H1 (cell line): ENCODE measurements at places on chromosomes 1 and 21. TPM values are rescaled to one million over a fixed set of nuclear protein-coding genes. Genes with fewer than 3 reads are reported as not detected.
A peak's percentile ranks its signal among the peaks of the same experiment; 100 is the strongest.

The KRTAP11-1 gene
- not detected in 2 replicates for total RNA-seq

GRCh38 chr1:230696722-230697437 lies 17.0 kb downstream of the AGT start:
- H3K36me3 ChIP-seq = no peaks in the 10 kb centered on the region
- H3K4me3 ChIP-seq = no peak overlapping the region
- no peak overlapping the region for H3K27ac ChIP-seq

DNA sequence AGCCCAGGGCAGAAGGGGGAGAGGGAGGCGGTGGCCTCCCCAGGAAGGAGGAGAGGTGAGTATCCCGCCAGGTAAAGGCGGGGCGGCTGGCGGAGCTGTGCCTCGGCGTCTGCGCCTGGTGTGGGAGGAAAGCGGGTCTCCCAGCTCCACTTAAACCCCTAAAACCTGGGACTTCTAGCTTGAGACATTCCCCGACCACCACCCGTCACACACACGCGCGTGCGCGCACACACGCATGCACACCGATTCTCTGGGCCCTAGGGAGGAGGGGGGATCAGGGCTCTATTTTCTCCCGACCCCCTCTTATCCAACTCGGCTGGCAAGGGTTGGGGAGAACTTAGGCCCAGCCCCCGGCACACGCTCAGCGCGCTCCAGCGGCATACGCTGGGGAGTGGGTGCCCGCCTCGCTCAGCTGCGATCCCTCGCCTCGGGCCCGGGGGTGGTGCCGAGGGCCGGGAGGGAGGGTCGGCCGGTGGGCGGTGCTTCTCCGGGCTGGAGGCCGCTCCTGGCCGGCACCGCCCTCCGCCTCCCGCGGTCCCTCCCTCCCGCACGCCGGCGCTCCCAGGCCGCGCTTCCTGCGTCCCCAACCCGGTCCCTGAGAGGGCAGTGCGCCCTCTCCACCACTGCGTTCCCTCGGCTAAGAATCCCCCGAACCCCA lies at the start of gene TMEM51:
TMEM51 (plus strand) TSS at position 564 of the 658 bp plus-strand sequence. CDS start 61,341 bp downstream, outside the sequence.
- peak; percentile 87 for DNase-seq
- H3K4me3 ChIP-seq = peak within 1 kb of the TSS; percentile 65
- H3K27ac ChIP-seq = no peak within 1 kb of the TSS
- H3K36me3 ChIP-seq = no peaks in the 10 kb centered on the region

DNA sequence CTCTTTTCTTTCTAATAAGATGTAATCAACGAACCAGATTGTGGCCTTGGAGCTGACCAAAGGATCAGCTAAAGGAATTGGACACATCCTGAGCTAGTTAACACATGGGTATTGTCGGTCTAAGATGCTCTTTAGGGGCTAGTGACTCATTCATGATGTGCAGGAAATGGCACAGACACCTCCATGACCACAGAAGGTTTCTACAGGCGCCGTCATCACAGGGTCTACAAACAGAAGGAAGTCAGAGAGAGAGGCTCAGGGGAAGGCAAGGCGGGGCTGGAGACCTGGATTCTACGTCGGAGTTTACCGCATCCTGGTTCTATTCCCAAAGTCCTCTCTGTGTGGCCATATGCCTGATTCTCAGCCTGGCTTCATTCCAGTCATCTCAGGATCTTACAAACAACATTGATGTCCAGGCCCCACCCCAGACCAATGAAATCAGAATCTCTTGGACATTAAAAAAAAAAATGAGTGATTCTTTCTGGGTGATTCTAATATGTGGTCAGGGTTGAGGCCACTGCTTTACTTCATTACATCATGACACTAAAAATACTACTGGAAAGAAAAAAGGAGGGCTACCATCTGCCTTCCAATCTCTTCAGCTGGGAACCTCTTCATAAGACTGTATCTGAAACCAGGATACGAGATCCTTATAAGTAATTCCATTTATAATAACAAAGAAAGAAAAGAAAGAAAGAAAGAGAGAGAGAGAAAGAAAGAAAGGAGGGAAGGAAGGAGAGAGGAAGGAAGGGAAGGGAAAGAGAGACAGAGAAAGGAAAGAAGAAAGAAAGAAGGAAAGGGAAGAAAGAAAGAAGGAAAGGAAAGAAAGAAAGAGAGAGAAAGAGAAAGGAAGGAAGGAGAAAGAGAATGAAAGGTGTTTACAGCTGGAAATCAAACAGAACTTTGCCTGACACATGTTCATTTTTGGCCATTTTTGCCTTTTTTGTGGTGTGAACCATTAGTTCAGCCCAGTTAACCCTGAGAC lies 11.6 kb upstream of the KCNJ15 start:
- H3K4me1 ChIP-seq = no peaks in the 10 kb centered on the region
- H3K4me3 ChIP-seq = no peak overlapping the region
- H3K36me3 ChIP-seq = no peaks in the 10 kb centered on the region
- H3K27ac ChIP-seq = no peak overlapping the region

- no peak overlapping the region for H3K27ac ChIP-seq
- H3K4me1 ChIP-seq = peaks cover 14% of the 10 kb centered on the region
- no peak overlapping the region for H3K4me3 ChIP-seq
- no peak for DNase-seq
- no peaks in the 10 kb centered on the region for H3K27me3 ChIP-seq
- H3K36me3 ChIP-seq = peaks cover 85% of the 10 kb centered on the region
Observed at GRCh38 chr1:212964102-212964501, 13.8 kb downstream of the VASH2 start.

GRCh38 chr1:41347276-41347675 lies 14.0 kb upstream of the FOXO6 start:
- H3K27ac ChIP-seq = no peak overlapping the region
- no peak overlapping the region for H3K4me3 ChIP-seq
- no peaks in the 10 kb centered on the region for H3K4me1 ChIP-seq
- DNase-seq = no peak
- no peaks in the 10 kb centered on the region for H3K27me3 ChIP-seq
- no peaks in the 10 kb centered on the region for H3K36me3 ChIP-seq

GRCh38 chr1:101431956-101432510 lies 195.2 kb downstream of the S1PR1 start:
- no peaks in the 10 kb centered on the region for H3K4me1 ChIP-seq
- DNase-seq = no peak
- H3K4me3 ChIP-seq = no peak overlapping the region
- H3K27me3 ChIP-seq = no peaks in the 10 kb centered on the region

The FCRL6 gene
- not detected in 2 replicates for total RNA-seq

- no peak overlapping the region for H3K4me3 ChIP-seq
- DNase-seq = no peak
- H3K36me3 ChIP-seq = no peaks in the 10 kb centered on the region
- no peak overlapping the region for H3K27ac ChIP-seq
Observed at GRCh38 chr1:241271427-241271826, 85.6 kb downstream of the RGS7 start.

The ZBTB8A gene
- total RNA-seq = 8.9 and 10.4 TPM in 2 replicates

The ELAPOR1 gene
- total RNA-seq = 1.2 TPM in 2 replicates

The KCNJ10 gene
- 2.2 and 2.4 TPM in 2 replicates for total RNA-seq

The PTTG1IP gene
- total RNA-seq = 124 and 130 TPM in 2 replicates

The MTARC1 gene
- total RNA-seq = 42.4 and 46.2 TPM in 2 replicates

GRCh38 chr1:114353262-114353661 lies 157.7 kb downstream of the TRIM33 start:
- H3K27me3 ChIP-seq = 0 out of 2 replicates have a peak, but pooled peaks cover 3% of the 10 kb centered on the region
- no peaks in the 10 kb centered on the region for H3K36me3 ChIP-seq
- no peak for DNase-seq
- H3K27ac ChIP-seq = no peak overlapping the region

The LIPI gene
- total RNA-seq = not detected in 2 replicates

The LCE4A gene
- total RNA-seq = not detected in 2 replicates

DNA sequence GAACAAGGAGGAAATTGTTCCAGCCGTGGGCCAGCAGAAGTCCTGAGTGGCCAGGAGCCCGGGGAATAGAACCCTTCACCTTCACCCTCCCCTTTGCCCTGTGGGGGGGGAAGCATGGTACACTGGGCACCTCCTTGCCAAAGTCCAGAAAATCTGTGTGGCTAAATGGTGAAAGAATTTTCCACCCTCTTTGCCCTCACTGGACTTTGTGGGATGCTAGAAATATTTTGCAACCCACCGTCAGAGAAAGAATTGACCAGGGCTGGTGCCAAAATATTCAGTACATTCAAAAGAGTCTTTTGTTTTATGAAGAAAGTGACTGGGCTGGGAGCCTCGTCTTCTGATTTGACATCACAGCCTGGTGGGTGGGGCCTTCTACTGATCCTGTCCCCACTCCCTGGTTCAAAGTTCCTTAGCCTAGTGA lies 14.6 kb downstream of the NFASC start:
- H3K27me3 ChIP-seq = no peaks in the 10 kb centered on the region
- H3K4me1 ChIP-seq = no peaks in the 10 kb centered on the region
- DNase-seq = peak; percentile 27
- H3K27ac ChIP-seq = no peak overlapping the region
- no peaks in the 10 kb centered on the region for H3K36me3 ChIP-seq
